Epithelial cell of prostate (primary cell): ENCODE measurements at places on chromosomes 13 and 19.

- no peak for DNase-seq
Measured at GRCh38 chr13:103007427-103007762, 58.8 kb downstream of the SLC10A2 start.

- DNase-seq = no peak
Measured at GRCh38 chr19:8054169-8054568, 1.6 kb downstream of the CCL25 start.

- DNase-seq = no peak
Measured at GRCh38 chr19:53892981-53893325, 11.0 kb downstream of the PRKCG start.

DNA sequence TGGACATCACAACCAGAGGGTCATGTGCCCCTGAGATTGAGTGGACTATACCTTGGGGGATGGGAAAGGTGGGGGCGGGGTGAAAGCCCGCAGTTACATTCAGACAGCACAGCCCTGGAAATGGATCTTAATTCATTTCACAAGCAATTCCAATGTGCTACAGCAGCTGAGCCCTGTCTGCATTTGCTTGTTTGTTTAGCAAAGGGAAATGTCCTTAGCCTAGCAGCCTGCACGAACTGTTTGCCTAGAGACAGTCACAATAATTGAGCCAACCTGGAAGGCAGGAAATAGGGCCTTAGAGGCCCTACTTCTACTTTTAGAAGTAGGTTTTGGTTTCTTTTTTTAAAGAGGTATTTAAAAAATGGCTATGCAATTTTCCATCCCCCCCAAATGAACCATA, 177.3 kb upstream of the KL start:
- DNase-seq = no peak

DNA sequence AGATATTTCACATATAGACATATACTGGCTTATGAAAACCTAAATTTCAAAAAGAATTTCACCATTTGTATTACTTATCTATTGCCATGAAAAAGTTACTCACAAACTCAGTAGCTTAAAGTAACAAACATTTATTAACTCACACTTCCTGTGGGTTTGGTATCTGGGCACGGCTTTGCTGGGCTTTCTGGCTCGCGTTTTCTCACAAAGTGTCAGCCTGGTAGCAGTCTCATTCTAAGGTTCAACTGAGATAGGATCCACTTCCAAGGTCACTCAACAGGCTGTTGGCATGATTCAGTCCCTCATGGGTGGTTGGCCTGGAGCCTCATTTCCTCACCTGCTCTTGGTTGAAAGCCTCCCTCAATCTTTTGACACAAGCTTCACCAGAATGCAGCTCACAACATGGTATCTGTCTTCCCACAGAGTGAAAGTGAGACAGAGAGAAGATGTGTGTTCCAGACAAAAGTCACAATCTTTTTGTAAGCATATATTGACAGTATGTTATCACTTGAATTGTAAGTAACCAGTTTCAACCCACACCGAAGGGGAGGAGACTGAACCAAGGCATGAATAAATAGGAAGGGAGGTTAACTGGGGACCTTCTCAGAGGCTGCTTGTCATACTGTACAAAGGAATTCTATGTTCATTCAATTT, 1065.8 kb upstream of the SPRY2 start:
- no peak for DNase-seq

DNA sequence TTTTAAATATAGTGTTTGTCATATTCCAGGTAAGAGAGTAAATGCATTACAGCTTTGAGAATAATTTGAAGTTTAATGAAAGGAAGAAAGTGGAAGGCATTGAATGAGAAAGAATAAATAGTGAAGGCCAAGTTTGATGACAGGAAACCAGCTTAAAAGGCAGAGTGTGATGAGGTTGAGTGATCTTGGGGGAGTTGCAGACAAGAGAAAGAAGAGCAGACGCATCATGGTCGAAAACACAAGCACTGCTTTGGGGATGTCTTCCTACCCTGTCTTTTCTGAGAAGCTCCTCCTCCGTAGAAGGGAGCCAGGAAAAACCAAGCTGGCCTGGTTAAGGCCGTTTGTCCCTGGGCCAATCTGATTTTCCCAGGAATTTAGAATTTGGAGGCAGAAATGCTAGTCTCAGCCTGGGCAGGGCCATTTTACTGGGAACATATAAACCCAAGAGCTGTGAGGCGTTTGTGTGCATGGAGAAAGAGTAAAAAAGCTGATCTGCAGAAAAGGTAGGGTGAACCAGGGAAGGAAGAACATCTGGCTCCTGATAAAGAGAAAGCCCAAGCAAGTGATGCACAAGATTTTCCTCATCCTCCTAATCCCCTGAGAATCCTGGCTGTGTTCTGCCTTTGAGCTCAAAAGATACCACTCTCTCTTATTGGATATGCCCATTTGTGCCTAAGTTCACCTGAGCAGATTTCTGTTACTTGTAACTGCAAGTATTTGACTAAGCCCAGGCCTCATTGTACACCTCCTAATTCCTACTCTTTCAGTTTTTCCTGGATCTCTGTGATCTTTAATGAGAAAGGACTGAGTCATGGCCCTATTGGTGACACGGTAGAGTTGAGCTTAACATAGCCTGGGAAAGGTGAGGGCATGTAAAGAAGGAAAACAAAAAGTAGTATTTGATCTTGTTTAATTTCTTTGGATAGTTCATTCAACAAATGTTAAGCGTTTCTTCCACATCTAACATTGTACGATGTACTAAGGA, 80.0 kb downstream of the WDFY2 start:
- DNase-seq = no peak

DNA sequence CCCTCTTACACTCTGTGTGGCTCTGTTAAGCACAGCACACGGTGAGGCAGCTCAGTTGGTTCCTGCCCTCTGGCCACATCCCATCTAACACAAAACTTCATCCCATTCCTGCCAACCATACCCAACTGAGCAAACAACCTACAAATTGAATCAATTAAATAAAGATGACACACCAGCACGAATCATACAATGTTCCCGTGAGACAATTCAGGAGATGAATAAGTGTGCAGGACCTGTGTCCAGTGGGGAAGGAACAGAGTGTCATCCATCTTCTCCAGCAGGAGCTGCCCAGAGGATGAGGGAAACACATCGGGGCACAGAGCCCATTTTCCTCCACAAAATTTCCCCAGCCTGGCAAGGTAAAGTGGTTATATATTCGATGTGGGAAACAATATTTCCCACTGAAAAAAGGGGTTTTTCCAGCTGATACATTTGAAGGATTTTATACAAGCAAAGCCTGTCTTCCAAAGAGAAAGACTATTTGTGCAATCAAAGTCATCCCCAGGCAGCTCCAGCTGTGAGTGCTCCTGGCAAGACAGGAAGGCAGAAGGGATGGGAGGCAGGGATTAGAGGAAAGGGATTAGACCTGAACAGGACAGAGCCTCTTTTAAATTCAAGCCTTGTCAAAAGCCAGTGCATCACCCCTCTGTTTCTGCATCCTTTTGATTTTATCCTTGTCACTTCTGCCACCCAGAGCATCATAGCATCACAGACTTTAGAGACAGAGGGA, 240.2 kb downstream of the LHFPL6 start:
- no peak for DNase-seq

DNA sequence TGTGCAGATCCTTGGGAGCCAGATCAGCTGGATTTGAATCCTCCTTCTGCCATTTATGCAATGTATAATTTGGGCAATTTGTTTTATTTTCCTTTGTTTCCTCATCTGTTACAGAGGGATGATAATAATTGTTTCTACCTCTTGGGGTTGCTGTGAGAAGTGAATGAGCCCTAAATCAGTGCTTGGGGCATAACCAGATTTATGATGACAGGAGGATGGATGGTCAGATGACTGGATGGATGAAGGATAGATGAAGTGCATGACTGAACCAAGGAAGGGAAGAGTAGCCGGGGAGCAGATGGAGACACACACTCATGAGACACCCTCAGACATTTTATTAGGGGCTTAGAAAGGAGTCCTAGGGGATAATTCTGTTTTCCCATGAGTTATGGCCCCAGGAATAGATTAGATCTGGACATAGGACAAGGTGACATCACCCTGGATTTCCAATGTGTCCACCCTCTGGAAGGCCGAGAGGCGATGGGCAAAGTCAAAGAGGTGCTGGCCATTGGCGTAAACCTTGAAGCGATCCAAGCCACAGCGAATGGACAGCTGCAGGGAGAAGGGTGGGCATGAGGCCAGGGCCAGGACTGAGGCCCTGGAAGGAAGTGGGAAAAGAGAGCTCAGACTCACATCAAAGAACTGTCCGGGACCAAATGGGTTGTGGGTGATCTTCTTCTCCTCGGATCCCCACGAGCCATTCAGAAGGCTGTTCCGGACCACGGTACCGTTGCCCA, 11.2 kb downstream of the LGALS4 start:
- no peak for DNase-seq

GRCh38 chr19:45082170-45082569, 3.1 kb downstream of the GEMIN7 start:
- no peak for DNase-seq

- DNase-seq = no peak
Measured at GRCh38 chr19:11887234-11887610, 360 bp upstream of the ZNF69 start.

DNA sequence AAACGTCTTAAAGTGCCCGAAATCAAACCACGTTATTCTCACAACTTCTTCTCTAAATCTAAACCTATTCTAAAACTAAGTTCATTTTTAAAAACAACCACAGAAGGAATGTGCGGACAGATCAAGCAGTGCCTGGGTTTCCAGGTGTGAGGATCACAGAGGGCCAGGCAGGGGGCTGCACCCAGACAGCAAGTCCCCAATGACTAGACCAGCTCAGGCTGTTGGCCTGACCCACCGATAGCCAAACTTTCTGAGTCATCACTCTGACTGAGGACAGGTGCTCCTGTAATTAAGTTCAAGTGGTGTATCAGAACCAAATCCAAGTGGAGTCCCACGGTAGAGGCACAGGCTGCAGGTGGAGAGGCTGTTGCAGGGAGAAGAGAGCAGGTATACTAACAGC, 37.6 kb upstream of the EPHX3 start:
- DNase-seq = no peak

- DNase-seq = no peak
Measured at GRCh38 chr19:29680447-29680846, 15.2 kb downstream of the PLEKHF1 start.

DNA sequence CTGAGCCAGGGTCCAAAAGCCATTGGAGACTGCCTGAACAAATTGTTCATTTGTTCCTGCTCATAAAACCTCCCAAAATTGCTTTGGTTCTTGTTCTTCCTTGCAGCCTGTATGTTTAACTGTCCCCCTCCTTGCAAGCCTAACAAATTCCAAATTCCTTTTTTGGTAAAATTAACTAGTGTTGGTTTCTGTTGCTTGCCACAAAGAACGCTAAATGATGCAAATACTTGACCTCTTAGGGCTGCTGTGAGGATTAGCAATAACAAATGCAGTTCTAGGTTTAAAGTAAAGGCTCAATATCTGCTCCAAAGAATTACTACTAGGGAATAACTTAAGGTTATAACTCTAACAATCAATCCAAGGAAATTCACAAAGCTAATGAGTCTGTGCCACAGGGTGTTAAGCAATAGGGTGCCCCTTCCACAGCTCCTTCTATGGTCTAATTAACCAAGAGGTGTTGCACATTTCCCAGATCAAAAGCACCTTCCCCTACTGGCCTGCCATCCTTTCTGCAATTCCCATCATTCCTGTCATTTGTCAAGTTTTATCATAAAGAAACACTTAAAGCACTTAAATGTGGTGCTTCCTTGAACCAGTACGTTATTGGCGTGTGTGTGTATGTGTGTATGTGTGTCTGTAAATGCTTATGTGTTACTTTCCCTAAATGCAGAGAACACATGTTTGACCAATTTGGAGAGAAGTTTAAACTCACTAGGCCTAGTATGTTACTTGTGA, 110.2 kb downstream of the RAP2A start:
- no peak for DNase-seq

DNA sequence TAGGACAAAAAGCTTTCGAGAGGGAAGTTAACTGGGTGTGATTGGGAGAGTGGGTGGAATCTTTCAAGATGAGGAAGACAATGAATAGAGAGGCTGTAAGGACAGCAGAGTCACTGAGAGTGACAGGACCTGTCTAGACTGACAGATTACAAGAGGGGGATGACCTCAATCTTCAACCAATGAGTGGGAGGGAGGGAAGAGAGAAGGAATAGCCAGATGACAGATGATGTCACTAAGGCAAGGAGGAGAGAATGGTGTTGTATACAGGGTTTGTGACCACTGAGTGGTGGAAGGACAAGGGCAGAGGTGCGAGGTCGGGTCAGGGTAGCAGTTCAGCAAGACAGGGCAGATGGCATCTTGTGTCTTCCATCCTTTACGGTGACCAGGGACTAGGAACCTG, 5.8 kb upstream of the ILF3 start:
- no peak for DNase-seq

DNA sequence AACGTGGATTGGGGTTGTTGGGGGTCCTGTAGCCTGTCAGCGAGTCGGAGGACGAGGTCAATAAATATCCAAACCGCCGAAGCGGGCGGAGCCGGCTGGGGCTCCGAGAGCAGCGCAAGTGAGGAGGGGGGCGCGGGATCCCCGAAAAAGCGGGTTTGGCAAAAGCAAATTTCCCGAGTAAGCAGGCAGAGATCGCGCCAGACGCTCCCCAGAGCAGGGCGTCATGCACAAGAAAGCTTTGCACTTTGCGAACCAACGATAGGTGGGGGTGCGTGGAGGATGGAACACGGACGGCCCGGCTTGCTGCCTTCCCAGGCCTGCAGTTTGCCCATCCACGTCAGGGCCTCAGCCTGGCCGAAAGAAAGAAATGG, 754 bp upstream of the SIX5 start:
- no peak for DNase-seq

DNA sequence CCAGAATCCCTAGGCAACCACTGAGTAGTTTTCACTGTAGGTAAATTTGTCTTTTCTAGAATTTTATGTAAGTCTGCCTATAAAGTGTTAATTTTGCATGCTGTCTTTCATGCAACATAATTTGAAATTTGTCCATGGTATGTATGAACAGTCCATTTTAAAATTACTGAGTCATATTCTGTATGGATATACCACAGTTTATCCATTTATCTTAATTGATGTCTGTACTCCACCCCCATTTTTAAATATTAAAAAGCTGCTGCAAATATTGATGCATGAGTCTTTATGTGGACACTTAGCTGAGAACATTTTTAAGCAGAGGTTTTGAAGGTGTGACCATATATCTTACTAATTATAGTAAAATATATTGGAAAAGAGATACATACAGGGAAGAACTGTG, 9.0 kb downstream of the ZNF134 start:
- DNase-seq = no peak

DNA sequence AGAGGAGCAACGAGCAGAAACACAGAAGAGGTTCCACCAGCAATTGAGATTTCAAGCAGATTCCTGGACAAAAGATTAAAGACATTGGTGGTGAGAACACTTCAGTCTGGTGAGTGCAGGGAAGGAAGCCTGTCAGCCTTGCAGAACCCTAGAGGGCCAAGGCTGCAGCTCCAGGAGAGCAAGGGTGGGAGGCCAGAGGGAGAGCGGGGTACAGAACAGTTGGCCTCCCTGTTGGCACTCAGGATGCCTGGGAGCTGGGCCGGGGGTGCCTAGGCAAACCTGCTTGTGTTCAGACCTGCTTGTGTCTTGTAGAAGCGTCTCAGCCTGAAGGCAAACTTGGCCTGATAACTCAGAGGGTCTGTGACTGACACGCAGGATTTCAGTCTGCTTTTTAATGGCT, 5.1 kb upstream of the LIN7B start:
- no peak for DNase-seq

- no peak for DNase-seq
Measured at GRCh38 chr19:15210323-15210781, 9.6 kb upstream of the NOTCH3 start.

- no peak for DNase-seq
Measured at GRCh38 chr13:89827552-89827951, 1519.9 kb upstream of the MIR17HG start.
